ENCODE measurements at places on chromosomes 2 and 18.

DNA sequence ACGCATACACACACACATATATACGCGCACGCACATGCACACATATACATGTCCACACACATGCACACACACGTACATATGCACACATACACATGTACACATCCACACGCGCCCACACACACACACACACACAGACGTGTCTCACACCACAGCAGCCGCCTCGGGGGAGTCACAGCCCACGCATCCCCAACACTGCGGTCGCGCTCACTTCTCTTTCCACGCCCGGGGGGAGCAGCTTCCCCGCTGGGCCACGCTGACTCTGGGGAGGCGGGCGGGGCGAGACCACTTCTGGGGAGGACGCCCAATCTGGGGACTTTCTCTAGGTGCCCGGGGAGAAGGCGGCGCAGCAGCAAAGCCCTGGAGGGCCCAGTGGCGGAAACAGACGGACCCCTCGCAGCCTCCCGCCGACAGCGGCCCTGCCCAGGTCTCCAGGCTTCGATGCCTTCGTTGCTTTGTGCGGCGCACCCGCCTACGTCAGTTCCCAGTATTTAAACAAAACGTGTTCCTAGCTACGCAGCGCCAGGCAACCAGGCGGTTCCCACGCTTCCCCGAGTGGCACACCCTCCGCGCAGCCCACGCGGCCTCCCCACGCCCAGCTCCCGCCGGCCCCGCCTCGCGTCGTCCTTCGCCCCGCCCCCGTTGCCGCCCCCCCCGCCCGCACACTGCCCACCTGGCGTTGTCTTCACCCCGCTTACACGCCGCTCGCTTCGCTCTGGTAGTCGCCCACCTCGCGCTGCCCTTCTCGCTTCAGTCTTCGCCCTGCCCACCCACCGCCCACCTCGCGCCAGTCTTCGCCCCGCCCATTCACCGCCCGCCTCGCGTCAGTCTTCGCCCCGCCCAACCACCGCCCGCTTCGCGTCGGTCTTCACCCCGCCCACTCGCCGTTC is 810 bp upstream of the RBFA start:
- DNase-seq, result no peak

GRCh38 chr2:178271629-178272333 is 77.5 kb downstream of the OSBPL6 start:
- DNase-seq, result no peak

GRCh38 chr2:127637725-127638252 is 8.2 kb upstream of the GPR17 start:
- DNase-seq, result no peak

- DNase-seq, result no peak
Observed at GRCh38 chr18:56831988-56832387, 180.8 kb downstream of the WDR7 start.

GRCh38 chr2:102266204-102266603 is 45.2 kb upstream of the IL1RL1 start:
- DNase-seq, result no peak

DNA sequence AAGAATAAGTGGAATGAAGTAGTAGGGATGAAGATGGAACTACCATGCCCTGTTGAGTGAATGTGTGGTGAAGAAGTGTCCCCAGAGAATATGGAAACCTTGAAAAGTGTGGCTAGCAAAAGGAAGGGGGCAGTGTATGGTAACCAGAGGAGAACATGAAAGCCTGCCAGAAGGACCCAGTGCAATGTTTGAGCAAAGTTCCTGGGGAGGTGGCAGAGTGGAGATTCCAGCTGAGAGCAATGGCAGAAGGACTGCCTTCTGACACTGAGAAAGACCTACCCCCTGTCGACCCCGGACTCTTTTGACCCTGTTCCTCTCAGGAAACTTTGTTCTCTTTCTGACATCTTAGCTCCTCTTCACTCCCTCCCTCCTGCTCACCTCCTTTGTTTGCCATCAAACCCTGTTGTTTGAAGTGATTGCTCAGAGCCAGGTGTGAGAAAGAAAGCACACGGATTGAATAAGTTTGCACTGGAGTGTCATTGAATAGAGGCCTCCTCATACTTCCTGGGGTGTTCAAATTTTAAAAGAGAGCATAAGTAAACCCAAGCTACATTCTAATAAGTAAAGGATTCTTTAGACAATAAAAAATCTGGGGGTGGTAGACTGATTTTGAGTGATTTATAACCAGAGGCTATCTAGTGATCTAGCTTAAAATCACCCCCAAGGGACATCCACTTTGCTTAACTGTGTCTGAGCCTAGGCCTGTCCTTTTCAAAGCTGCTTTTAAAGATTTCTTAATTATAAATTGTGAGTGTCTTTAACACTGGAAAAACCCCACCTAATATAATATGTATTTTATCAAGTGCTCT is 57.1 kb downstream of the TRIB2 start:
- peak; percentile 24 for DNase-seq

- DNase-seq, result no peak
Observed at GRCh38 chr2:218956039-218956438, 3.4 kb upstream of the CDK5R2 start.

- DNase-seq, result peak; percentile 78
Observed at GRCh38 chr18:10169064-10169562, 255.3 kb downstream of the VAPA start.

DNA sequence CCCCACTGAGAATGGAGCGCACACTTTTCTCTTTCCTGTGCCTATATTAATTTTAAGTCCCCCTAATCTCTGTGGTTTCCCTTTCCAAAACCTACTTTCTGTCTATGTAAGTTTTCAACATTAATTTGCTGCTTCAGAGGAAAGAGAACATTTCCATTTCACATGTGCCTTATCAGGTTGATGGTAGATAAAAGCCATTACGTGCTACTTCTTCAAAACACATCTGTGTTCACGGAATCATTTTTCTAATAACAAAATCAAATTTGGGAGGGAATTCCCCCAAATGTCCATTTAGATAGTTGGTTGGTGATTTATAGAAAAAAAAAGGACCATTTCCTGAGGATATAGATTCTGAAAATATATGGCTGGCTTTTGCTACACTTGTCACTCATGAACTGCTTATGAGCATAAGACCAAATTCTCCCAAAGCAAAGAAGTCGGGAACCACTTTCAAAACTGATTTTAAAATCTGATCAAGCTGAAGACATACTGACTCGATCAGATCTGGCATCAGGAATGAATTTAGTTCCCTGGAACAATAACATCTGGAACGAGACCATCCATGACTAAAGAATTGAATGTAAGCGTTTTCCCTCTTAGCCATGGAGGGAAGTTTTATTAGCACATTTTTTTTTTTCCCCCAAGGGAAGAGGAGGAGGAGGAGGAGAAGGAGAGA is 8.2 kb downstream of the PTGR3 start:
- no peak for DNase-seq

DNA sequence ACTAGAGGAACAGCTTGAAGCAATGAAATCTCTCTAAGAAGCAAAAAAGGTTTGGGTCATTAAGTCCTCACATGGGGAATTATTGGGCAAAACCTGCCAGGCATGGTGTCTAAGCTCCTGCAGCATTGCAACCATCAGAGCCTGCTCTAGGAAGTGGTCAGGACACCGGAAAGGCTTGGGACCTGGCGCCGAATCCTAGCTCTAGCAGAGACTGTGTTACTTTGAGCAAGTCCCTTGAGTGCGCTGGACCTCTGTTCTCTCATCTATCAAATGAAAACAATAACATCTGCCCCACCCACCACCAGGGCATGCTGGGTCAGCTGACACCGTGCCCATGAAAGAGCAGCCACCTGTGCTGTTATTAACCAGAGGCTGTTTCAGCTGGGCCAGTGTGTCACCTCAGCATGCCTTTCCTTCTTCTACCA is 6.3 kb downstream of the TMEM127 start:
- DNase-seq, result no peak

GRCh38 chr2:65112633-65113032 is 17.3 kb downstream of the RAB1A start:
- no peak for DNase-seq

DNA sequence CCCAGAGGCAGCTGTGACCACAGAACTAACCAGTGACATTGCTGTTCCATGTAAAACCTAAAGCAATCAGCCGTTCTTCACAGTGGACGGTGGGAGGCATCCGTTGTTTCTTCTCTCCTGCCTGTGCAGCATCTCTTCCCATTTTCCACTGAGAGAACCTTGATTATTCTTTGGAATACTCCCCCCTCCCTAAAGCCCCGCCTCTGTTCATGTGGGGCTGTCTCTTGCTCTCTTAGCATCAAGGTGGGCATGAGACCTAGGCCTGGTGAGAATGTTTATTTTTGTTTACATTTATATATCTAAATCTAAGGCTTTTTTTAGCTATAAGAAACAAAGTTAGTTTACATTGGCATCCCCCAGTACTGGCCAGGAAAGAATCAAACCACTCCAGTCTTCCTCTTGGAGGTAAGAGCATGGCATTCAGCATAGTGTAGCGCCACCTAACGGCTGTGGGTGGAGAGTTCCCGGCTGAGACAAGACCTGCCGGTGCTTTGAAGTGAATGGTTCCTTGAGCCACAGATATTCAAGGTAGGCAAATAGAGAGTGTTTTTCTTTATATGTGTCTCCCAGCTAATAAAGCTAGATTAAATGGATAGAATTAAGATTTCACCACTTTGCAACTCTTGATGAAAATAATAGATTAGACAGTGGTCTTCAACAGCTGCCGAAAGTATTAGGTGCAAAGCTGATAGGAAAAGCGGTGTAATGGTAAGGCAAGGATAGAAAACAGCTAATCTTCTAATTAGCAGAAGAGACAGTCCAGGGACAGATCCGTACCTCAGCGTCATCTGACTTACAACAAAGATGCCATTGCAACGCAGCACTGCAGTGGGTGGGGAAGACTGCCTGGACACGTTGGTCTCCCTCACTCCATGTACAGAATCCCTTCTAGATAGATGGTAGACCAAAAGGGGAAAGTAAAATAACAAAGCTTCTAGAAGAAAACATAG is 219.6 kb upstream of the RAB12 start:
- DNase-seq, result peak; percentile 68

DNA sequence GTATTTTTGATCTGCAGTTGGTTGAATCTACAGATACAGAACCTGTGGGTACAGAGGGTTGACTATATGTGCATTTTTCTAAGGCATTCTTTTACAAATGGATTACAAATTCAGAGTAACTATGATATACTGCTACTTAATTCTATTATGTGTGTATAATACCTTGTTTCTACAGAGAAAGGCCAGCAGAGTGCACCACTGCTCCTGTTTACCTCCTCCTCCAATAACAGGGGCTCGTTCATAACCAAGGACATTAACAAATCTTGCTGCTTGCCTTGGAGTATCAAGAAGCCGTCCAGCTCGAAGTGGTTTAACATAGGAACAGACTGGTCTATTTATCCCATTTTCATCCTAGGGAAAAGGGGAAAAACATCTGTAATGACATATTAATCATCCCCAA is 16.4 kb downstream of the CEP76 start:
- peak; percentile 14 for DNase-seq

DNA sequence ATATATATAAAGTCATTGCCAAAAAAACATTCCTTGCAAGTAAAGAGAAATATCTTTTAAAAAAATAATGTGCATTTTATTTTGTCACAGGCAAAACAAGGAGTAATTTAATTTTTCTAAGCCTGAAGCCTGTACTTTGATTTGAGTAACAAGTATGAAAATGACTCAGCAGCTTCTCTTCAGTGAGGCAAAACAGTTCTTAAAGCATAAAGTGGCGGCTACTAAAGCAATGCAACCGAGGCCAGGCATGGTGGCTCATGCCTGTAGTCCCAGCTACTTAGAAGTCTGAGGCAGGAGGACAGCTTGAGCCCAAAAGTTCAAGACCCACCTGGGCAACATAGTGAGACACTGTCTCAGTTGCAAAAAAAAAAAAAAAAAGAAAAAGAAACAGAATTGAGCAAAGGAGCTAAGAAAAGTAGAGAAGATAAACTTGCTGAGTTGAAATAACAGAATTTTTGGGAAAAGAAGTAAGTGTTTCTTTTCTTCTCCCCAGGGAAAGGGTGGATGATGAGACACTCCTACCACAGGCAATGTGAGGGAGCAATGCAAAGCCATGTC is 29.6 kb downstream of the DOK1 start:
- DNase-seq, result no peak

DNA sequence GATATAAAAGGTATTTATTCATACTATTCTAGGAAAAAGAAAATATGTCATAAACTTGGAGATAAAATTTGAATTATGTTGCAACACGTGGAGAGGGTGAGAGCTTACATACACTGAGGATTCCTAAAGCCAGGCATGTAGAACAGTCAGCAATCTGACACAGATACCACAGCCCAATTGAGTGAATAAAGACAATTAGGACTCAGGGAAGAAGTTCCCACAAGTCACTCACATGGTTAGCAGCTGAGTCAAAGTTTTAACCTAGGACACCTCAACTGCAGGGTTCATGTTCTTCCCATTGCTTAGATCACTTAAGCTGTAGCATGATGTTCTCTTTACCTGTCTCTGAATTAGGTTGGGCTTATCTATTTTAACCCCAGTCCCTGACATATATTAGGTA is 189.5 kb downstream of the CMPK2 start:
- no peak for DNase-seq

GRCh38 chr2:119792907-119793312 is 33.2 kb downstream of the PTPN4 start:
- DNase-seq, result no peak

- no peak for DNase-seq
Observed at GRCh38 chr2:18046558-18047212, 168.2 kb downstream of the KCNS3 start.

- DNase-seq, result no peak
Observed at GRCh38 chr2:232613538-232614134, 19.8 kb upstream of the EFHD1 start.

DNA sequence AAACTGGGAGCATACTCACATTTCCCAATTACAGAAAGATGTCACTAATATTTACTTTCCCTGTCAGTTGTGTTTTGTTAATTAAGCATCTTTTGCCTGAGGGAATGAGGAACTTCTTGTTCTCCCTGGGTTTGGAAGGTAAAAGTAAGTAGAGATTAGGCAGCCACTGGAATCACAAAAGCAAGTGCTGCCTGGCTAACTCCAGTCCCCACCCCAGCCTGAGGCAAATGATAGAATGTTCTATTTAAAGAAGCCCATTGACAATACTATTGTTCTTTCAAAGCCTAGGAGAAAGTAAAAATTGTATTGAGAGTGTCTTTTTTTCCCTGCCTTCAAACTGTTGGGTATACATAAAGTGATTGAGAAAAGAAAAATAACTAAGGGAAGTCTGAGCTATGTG is 93.8 kb downstream of the MBD2 start:
- DNase-seq, result no peak

DNA sequence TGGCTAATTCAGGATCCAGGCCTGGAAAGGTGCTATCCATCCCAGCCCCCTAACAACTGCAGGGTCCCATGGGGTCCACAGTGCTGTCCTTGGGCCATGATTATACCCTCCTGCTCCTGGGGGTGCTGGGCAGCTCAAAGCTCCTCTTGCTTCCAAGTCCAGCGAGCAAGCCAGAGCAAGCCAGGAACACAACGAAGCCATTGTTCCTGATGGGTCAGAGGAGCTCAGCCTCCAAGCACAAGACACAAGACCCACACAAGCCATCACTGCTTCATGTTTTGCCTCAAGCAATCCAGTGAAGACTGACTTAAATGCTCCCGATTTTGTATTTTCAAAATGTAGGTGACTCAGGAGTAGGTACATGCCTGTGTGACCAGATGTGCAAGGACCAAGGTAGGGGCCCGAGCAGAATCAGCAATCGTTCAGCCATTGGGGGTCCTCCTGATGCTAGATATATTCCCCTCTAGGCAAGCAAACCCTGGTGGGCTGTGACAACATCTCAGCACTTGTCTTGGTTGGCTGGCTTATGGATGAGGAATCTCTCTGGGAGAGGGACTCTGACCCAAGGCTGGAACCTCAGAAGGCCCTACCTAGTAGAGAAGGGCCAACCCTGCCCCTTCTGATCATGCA is 90.8 kb downstream of the EPAS1 start:
- no peak for DNase-seq

- DNase-seq, result no peak
Observed at GRCh38 chr18:67896451-67896850, 379.9 kb upstream of the DSEL start.

Measured in NCI-H1417 (cell line).